ENCODE measurements at places on chromosomes 1 and 21.

- DNase-seq: no peak
Measured at GRCh38 chr1:203028784-203029553, 2.7 kb downstream of the PPFIA4 start.

DNA sequence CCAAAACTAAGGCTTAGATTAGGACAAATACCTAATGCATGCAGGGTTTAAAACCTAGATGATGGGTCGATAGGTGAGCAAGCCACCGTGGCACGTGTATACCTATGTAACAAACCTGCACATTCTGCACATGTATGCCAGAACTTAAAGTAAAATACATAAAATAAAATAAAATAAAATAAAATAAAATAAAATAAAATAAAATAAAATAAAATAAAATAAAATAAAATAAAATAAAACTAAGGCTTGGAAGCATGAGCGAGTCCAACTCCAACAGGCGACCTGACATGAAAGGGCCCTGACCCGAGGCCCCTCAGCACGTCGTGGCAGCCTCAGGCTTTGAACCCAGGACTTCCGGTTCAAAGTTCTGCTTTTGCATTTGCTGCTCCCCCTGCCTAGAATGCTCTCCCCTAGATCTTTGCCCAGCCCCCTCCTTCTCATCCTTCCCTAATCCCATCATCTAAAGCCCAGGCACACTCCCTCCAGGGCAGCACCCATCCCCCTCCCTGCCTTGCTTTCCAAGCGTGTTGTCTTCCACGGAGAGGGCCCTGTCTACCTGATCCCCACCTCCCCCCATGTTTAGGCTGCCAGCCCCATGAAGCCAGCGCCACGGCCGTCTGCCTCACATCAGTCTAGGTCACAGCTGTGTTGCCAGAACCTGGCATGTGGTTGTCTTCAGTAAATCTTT lies 64.3 kb downstream of the TAS1R2 start:
- DNase-seq: no peak

GRCh38 chr1:82121421-82121820 lies 320.7 kb downstream of the ADGRL2 start:
- DNase-seq: no peak

DNA sequence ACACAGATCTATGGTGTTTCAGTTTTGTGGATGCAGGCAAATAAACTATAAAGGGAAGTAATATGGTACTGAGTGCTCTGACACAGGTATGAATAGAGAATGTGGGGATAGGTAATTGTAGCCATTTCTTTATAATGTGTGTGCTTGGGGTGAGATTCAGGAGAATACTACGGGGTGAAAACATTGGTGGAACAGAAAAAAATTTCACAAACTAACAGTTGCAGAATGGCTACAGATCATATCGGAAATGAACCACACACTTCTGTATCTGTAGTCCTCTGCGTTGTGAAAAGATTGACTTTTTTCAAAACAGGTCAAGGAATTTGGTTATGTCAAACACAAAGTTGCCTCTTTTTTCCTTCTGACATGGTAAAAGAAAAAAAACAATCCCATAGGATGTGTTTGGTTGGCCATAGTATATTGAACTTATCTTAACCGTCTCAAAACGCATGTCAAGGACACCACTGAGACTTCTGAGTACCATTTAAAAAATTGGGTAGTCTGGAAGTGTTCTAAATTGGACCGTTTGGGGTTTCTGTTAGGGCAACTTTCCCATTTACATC lies 1.1 kb upstream of the CDC73 start:
- no peak for DNase-seq

- DNase-seq: peak; percentile 66
Measured at GRCh38 chr1:111275079-111275478, 15.6 kb upstream of the CHIA start.

DNA sequence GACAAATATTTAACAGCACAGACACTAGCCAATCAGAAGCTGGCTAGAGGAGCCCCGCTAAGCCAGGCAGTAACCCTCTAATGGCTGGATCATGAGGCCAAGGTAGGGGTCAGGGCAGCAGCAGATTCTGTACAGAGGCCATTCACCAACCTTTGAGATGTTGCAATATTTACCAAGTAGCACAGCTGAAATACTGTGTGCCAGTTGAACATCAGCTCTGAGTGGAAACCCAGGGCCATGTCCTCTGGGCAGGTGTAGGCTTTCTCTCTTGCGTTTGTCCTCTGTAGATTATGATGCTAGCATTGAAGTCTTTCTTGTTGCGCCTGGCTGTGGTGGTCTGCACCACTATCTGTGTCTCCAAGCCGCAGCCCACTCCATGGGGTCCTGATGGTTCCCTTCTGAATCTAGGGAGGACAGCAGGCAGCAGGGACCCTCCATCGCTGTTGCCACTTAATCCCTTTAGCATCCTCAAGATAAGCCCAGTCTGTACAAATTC lies 2.5 kb upstream of the COG2 start:
- no peak for DNase-seq

- no peak for DNase-seq
Measured at GRCh38 chr1:116312681-116313069, 60.4 kb upstream of the ATP1A1 start.

- DNase-seq: no peak
Measured at GRCh38 chr1:232635279-232635678, 5.3 kb upstream of the SIPA1L2 start.

GRCh38 chr1:177181631-177182291 lies 11.0 kb downstream of the BRINP2 start:
- DNase-seq: peak; percentile 24

DNA sequence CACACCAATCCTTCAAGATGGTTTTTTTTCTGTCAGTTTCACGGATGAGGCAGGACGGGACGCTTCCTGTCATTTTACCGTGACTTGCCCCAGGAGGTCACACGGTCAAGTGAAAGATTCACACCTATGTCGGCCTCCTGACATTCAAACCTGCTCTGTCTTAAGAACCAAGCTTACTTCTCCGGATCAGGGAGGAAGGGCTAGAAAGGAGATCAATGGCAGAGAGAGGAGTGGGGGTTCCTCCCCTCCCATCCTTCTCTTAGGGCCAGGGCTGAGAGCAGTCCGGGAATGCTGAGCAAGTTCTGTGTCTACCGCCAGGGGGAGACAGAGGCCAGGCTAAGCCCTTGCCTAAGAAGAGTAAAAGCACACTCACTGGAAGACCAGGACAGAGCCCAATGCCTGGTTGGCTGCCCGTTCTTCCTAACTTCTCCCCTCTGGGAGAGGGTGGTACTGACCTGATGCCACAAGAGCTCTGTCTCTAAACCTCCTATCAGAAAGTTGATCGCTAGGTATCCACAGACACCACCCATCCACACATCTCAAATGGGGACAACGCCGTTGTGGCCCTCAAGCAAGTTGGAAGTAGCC lies 1.1 kb upstream of the PPM1J start:
- DNase-seq: peak; percentile 87

DNA sequence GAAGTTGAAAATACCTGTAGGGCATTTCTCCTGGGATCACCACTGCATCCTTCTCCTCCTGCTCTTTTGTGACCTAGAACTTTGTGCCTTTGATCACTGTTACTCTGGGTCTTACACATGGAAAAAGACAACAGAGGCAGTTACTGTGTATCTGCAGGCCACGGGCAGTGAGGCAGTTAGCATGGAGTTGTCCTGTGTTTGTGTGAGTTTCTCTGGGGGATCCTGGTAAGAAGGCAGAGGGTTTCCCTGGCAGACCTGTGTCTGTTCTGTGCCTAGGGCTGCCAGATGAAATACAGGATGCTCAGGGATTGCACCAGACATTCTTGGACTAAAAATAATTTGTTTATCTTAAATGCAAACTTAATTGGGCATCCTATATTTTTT lies 44.4 kb upstream of the SCCPDH start:
- no peak for DNase-seq

DNA sequence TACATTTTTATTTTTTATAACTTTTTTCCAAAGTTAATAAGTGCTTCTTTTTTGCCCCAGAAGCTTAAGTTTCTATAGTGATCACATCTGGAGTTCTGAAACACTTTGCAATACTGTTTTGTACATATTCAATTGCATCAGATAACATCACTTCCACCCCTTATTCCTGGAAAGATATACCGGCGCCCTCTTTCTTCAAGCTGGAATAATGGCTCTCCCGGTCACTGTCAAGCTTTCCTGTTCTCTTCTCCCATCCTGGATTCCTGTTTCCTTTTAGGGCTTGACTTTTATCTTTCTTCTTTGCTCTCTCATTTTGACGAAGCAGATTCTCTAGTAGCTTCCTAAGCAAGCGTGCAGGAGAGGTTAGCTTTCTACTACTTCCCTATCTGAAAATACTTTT lies 1866.8 kb downstream of the MRPL39 start:
- DNase-seq: no peak

- DNase-seq: no peak
Measured at GRCh38 chr1:210771131-210771530, 362.8 kb downstream of the KCNH1 start.

DNA sequence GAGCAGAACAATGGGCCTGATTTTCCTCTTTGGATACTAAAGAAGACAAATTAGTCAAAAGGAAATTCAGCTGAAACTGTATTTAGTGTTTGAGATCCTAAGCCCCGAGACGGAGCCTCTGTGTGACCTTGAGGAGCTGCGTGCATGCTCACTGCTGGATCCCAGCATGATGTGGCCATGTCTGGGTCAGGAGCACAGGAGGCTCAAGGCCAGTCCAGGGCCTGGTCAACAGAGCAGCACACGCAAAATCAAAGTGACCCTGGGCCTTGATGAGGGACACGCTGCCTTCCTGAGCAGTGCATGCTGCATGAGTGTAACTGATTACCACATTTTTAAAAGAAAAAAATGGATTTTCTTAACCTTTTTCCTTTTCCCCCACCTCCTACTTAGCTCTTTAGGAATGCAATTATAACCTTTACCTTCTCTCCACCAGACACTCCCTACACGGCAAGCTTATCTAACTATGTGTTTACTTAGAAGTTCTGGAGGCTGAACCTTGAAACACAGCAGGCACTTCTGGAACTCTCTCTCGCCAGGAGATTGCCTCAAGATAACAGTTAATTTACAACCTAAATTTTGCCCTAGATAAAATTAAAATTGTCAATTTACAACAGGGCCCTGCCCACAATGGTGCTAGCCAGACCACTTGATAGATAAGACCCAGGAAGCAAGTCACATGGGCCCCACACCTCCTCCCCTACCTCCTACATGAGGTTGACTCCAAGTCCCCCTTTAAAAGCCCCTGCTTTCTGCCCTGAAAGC lies 144.6 kb downstream of the LRIG2 start:
- no peak for DNase-seq

- no peak for DNase-seq
Measured at GRCh38 chr1:9107136-9107535, 21.8 kb downstream of the GPR157 start.

GRCh38 chr1:195328681-195329080 lies 1279.6 kb downstream of the KCNT2 start:
- DNase-seq: no peak

DNA sequence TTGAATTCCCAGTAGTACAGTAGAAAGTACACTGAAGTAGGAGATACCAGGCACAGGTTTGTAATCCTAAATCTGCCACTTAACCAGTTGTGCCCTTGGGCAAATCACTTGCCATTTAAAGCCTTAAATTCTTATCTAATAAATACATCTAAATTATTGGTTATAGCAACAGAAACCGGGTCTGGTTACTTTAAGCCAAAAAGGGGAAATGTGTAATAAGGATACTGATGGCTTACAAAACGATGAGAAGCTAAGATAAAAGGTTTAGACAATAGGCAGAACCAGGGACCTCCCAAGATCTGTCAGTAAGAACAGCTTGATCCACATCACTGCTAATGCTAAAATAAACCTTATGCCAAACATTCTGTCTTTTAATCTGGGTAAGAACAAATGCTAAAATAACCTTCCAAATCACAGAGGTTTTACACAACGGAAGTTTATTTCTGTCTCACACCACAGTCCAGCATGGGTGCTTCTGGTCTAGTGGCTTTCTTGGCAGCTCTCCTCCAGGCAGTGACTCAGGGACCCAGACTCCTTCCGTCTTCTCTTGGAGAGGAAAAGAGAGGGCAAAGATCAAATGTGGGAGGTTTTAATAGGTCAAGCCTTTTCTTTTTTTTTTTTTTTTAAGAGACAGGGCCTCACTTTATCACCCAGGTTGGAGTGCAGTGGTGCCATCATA lies 16.5 kb upstream of the ZMYM1 start:
- DNase-seq: peak; percentile 11

- no peak for DNase-seq
Measured at GRCh38 chr1:210588946-210589345, 260.2 kb downstream of the HHAT start.

GRCh38 chr1:87202922-87203655 lies 125.6 kb upstream of the LMO4 start:
- DNase-seq: no peak

GRCh38 chr1:173112129-173112528 lies 61.4 kb upstream of the TNFSF18 start:
- DNase-seq: no peak

GRCh38 chr1:150281221-150281757 lies 1.1 kb upstream of the CIART start:
- DNase-seq: peak; percentile 46

- DNase-seq: no peak
Measured at GRCh38 chr21:41559658-41560631, 52.0 kb upstream of the TMPRSS2 start.

- no peak for DNase-seq
Measured at GRCh38 chr1:226722240-226722900, 16.7 kb downstream of the ITPKB start.

DNA sequence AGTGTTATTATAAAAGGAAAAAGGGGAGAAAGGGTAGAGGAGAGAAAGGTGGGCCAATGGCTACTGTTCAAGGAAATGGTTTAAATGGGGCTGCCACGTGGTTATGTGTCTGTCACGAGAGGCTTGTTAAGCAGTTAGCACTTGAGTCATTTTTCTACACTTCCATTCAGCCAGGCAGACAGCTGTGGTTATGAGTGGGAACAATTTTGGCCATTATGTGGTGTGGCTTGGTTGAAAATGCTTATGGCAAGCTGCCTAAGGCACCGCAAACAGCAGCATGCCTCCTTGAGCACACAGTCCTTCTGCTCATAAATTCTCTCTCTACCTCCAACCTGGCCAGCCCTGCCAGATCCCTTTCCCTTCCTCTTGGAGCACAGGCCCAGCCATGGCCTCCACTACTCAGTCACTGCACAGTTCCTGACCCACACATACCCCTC lies 3.2 kb upstream of the SRM start:
- peak; percentile 91 for DNase-seq

- no peak for DNase-seq
Measured at GRCh38 chr1:223733898-223734852, 21.8 kb downstream of the CAPN2 start.

DNA sequence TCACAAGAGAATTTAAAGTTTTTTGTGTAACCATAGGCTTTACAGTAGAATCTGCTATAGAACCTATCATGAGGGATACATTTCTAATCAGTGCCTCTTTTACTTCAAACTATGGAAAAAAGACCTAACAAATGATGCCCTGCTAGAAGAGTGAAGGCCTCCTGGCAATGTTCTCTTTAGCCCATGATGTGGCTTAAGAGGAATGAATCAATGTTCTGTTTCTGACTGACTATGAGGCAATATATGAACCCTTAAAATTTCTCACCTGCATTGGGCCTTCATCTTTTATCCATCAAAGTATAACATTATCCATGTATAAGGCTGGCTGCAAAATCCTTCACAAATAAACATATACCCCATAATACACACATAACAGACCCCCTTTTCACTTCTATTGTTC lies 65.7 kb upstream of the IL12RB2 start:
- DNase-seq: no peak

Measured in astrocyte of the cerebellum (primary cell).